ENCODE measurements at places on chromosomes 16 and 17. TPM values are rescaled to one million over a fixed set of nuclear protein-coding genes. Genes with fewer than 3 reads are reported as not detected.
A peak's percentile ranks its signal among the peaks of the same experiment; 100 is the strongest.

DNA sequence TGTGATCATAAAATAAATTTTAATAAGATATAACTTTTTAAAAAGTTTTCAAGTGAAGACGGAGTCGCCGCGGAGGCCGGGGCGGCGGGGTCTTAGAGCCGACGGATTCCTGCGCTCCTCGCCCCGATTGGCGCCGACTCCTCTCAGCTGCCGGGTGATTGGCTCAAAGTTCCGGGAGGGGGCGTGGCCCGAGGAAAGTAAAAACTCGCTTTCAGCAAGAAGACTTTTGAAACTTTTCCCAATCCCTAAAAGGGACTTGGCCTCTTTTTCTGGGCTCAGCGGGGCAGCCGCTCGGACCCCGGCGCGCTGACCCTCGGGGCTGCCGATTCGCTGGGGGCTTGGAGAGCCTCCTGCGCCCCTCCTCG is at the start of gene FOXC2:
TSS of gene FOXC2 (plus strand) at position 229 of the 365 bp plus-strand sequence. CDS start 507 bp downstream, outside the sequence.
- peak; percentile 88 for DNase-seq

DNA sequence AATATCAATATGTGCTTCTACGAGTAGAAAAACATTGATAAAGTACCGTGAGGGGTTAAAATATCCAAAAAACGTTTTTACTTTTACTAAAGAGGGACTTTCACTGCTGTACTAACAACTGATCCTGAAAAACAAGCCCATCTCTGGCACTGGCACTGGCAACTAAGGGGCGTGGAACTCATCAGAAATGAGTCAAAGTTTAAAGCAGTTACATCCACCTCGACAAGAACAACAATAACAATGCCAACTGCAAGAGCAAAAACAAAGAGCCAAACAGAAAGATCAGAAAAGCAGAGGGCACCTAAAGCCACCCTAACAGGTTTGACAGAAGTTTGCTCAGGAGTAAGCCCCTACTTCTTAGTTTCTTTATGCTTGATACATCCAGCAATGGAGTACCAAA is 13.1 kb downstream of the MBTPS1 start:
- no peak for DNase-seq

DNA sequence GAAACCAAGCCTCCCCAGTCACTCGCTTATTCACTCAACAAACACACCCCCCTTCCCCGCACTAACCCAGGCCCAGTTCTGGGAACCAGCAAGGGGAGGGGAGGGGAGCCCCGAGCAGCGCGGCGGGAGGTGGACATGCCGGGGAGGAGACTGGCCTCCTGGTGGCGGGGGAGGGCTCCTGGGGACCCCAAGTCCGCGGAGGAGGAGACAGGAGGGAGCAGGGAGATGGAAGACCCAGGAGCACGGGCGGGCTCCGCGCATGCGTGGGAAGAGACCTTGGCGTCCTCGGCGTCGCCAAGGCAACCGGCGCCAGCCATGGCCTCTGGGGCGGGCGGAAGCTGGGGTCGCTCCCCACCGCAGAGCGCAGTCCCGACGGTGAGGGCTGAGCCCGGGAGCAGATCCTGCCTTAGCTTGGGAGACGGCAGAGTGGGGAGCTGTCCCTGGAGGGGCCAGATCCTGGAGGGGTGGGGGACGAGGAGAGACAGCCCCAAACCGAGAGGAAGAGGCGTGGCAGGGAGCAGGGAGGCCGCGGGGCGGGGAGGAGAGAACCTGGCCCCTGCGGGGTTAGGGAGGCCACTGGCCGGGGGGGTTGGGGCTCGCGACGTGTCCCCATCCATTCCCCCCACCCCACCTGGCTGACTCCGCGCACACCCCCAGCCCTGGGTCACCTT is at the start of gene PRR29:
TSS of gene PRR29 (plus strand) at position 302 of the 671 bp plus-strand sequence. CDS start at position 316, 14 bp downstream.
- DNase-seq = no peak

- DNase-seq = no peak
Measured at GRCh38 chr16:68374246-68374805, 63.5 kb downstream of the PRMT7 start.

DNA sequence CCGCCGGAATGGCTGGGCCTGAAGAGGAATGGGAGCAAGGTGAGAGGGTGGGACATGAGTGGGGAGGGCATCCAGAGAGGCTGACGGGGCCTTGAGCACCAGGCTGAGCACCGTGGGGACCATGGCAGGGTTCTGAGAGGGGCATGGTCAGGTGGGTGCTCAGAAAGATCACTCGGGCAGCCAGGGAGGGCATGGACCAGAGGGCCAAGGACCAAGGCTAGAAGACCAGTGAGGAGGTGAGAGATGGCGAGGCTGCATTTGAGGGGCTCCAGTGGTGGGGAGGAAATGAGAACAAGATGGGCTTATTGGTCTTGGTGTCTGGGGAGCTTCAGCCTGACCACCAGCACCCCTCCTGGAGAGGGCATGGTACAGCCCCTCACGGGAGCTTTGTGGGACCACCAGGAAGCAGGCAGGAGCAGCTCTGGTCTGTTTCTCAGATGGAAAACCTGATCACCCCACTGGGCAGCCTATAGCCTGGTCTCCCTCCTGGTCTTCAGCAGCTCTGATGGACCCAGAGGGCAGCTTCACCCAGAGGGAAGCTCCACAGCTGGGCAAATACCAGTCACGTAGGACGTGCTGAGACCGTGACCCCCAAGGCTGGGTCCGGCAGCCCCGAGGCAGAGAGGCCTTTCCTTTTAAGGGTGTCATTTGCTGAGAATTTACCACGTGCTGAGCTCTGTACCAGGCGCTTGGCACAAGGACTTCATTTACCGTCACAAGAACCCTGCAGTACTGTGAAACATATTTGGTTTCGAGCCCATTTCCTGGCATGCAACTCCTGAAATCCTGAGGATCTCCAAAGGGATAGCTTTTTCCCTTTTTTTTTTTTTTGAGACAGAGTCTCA is 11.4 kb upstream of the NCBP3 start:
- no peak for DNase-seq

DNA sequence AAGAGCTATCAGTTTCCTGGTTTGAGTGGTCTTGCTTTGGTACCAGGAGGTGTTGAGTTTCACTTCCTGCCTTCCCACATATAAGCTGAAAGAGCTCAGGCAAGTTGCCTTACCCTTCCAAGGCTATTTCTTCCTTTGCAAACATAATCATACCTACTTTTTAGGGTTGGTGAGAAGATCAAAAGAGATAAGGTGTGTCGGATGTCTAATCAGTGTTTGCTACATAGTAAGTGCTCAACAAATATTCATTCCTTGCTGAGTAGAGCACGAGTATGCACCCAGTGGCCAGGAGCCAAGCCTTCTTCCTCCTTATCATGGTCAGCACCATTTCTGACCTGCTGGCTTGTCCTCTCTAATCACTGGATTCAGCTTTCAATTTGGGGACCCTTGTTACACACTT is 12.7 kb upstream of the TMEM98 start:
- no peak for DNase-seq

DNA sequence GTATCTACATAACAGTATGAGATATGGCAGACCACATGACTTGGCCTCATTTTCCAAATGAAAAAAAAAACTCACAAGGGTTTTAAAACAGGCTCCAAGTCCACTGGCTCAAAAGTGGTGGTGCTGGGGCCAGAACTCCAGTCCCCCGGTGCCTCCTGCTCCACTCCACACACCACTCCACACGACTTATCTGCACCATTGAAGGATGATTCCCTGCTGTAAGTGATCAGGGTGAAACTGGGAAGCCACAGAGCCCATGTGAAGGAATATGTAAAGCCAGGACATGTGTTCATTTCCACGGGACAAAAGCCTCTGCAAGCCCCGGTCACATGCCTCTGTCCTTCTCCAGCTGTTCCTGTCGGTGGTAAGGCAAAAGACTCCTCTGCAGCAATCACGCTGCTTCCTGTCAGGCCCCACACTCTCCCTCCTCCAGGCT is 97.2 kb downstream of the ZNF18 start:
- no peak for DNase-seq

- DNase-seq = no peak
Measured at GRCh38 chr16:69936751-69937211, 14.4 kb upstream of the CLEC18A start.

DNA sequence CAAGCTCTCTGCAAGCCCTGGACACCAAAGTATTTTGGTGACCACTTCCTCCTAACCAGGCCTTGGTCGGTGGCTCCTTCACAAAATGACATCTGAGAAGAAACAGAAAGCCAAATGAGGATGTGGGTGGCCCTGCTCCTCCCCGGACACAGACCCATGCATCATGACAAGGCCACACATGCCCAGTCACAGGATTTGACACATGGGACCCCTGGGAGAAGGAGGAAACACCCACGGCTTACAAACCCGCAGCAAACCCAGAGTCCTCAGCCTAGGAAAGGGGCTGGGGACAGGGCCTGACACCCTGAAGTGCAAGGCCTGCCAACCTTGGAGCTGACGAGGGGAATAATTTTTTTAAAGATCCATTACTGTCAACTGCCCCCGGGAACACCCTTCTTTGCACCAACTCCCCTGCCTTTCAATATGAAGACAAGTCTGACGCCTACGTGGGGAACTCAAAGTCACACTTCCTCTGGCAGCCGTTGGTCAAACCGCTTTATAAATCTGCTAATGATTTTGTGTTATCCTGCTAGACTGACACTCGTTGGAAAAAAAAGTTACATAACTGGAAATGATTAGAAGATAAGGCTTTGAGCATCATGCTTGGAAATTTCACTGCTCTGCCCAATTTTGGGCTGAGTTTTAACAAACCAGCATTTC is 41.3 kb downstream of the GAS7 start:
- no peak for DNase-seq

- no peak for DNase-seq
Measured at GRCh38 chr17:13822700-13823099, 221.0 kb upstream of the HS3ST3A1 start.

DNA sequence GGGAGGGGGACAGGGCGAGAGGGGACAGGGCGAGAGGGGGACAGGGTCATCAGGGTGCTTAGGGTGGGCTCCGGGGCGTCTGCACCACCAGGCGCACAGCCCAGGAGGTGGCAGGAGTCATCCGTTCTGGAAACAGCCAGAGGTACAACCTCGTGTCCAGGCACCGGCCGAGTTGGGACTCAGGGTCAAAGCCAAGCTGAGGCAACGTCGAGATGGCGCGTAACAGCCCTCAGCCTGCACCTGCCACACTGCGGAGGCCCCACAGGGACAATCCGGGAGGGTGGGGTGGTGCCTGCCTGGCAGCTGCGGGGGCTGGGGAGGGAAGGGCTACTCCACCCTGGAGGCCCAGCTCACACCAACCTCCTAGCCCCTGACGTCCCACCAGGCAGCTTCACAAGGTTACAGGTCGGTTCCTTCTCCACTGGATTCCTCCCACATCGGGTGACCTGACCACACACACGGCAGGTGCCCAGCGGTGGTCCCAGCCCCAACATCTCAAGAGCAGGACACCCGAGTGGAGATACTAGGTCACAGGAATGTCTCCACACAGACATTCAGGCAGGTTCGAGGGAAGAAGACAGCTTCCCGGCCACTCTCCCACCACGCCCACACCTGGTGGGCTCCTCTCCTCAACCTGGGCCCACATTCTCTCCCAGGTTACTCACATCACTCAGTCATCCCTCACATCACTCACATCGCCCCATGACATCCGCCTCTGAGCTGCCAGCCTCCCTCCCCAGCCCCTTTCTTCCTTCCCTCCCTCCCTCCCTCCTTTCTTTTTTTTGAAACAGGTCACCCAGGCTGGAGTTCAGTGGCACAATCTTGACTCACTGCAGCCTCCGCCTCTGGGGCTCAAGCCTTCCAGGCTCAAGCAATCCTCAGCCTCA is 47.3 kb downstream of the RPH3AL start:
- DNase-seq = no peak

DNA sequence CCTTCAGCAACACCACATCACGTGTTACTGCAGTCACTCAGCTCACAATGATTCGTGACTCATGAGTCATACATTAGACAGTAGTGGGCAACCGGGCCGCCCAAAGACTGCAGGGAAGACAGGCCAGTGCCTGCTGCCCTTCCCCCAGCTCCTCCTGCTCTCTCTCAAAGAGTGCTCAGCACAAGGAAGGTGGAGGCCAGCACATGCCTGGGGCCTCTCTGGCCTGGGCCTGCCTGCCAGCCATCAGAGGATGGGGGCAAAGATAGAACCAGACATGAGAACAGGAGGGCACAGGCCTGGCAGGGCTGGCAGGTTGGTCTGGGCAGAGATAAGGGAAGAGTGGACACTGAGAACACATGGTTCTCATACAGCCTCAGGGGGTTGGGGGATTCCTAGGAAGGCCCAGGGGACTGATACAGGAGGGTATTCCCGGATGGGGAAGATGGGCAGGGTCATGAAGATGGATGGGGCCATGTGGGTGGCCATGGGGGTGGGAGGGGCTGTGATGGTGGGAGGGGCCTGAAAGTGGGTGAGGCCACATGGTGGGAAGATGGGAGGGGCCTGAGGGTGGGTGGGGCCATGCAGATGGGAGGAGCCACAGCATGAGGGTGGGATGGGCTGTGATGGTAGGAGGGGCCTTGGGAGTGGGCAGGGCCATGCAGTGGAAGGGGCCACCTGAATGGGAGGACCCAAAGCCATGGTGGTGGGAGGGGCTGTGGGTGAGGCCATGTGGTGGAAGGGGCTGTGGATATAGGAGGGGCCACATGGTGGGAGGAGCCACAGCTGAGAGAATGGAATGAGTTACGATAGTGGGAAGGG is 29.0 kb downstream of the KATNB1 start:
- DNase-seq = peak; percentile 33

DNA sequence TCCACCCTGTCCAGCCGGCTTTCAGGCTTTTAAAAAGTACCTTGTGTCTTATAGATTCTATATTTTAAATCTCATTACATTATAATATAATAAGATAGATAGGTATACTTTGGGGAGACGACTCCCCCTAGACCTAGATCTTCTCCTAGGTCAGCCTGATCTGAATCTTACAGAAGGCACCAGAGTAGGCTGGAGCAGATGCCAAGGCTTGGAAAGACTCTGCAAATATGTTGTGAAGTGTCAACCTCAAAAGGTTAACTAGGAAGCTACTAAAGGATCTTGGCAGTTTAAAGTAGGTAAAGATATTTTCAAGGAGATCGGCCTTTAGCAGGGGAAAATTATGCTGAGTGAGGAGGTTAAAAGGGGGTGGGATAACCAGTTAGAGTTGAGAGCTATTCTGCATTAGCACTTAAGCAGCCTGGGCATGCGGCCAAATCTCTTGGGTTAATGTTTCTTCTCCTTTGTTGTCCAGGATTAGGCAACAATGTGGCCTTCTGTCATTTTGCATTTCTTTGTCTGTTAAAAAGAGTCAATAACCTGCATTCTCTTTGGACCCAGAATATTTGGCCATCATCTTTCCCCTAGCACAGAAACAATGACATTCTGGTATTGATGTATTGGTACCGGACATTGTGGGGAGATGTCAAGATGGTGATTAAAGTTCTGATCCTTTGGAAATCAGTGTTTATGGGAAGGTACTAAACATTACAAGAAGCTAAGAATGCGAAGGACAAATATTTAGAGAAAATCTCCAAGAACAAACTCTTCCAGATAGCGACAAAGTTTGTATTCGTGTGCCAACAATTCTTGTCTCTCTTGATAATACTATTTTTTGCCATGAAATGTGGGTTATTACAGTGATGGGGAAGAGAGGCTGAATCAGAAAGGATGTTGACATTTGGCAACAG is 51.2 kb upstream of the DHX40 start:
- peak; percentile 52 for DNase-seq

GRCh38 chr17:4897785-4898184 is 1.6 kb upstream of the C17orf107 start:
- no peak for DNase-seq

Gene GNAO1
- not detected for total RNA-seq

Gene BEAN1
- total RNA-seq = 0.26 TPM

Gene SHBG
- total RNA-seq = not detected

Gene MEIOC
- not detected for total RNA-seq

Gene IL34
- total RNA-seq = 1.3 TPM

Measured in pulmonary artery endothelial cell (primary cell).